ENCODE measurements at places on chromosomes 5 and 9.
A peak's percentile ranks its signal among the peaks of the same experiment; 100 is the strongest.

DNA sequence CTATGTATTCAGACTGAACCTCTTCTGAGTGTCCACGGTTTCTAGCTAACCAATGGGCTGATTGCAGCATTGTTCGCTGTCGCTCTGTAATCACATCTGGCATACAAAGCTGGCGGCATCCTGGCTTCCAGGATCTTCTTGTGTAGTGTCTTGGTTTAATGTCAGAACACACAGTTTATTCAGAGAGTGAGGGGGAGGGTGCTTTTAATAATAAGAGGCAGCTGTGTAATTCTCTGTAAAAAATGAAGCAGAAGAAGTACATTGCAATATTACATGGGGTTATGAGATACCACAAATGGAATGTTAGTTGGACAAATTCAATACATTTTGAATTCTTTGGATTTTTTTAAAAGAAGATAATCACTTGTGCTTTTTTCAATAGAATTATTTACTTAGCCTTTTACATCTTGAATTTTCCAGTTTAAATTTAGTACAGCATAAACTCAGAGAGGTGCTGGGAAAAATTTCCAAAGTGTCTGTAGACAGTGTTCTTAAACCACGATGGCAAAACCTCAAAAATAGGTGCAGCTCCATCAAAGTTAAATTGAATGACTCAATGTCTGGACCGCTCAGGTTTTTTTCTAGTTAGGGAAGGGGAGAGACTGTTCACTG, 206.0 kb downstream of the PCSK1 start:
- DNase-seq, result no peak

DNA sequence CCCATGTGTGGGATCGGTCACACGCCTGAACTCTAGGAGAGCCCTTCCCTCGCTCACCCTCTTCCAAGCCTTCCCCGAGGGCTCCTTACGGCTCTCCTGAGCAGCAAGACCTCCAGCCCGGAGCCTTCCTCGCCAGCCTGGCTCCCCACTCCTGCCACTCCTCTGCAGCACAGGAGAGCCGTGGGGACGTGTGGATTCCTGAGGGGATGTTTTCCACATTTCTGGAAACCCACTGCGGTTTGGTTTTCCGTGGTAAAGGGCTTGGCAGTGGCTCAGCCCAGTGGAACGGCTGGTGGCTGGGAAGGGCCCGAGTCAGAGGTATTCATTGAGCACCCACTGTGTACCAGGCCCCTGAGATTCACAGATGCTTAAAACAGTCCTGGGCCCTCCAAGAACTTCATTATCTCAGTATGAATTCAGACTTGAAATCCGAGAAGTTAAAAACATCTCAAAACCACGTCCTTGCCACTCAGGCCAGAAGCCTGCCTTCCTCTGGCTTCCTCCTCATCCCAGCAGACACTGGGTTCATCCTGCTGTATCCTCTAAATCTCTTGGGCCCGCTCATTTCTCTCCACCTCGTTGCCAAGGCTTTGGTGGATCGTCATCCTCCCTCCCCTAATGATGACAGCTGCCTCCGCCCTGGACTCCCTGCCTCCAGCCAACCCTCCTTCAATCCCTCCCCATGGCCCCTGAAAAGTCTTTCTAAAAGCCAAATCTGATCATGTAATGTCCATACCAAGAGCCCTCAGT, 109.6 kb downstream of the FGF18 start:
- DNase-seq, result no peak

DNA sequence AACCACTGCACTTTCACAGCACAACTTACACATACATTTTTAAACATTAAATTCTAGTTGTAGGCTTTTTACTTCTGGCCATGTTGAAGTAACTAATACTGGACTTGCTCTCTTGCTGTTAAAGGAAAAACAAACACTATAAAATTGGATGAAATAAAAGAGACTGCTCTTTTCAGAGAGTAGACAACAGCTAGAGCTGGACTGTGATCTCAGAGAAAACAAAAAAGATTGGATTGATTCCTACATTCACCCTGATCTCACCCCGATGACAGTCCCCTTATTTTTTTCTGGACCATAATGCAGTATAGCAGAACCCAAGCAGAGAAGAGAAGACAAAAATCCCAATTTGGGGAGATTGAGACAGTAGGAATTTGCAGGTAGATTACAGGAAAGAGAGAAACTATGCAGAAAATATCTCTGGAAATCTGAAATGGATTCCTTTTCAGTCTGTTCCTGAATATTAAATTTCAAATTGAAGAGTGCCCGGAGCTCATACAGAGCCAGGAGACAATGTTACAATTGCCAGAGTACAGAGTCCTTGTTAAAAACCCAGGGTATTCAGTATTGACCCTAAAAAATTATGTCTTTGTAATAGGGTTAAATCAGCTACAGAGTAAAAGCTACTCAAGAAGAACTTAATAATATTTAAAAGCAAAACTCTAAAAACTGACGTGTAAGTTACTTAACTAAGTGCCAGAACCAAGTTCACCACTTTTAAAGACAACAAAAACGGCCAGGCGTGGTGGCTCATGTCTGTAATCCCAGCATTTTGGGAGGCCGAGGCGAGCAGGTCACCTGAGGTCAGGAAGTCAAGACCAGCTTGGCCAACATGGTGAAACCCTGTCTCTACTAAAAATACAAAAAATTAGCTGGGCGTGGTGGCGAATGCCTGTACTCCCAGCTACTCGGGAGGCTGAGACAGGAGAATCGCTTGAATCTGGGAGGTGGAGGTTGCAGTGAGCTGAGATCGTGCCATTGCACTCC, 208.6 kb downstream of the MPDZ start:
- no peak for DNase-seq

DNA sequence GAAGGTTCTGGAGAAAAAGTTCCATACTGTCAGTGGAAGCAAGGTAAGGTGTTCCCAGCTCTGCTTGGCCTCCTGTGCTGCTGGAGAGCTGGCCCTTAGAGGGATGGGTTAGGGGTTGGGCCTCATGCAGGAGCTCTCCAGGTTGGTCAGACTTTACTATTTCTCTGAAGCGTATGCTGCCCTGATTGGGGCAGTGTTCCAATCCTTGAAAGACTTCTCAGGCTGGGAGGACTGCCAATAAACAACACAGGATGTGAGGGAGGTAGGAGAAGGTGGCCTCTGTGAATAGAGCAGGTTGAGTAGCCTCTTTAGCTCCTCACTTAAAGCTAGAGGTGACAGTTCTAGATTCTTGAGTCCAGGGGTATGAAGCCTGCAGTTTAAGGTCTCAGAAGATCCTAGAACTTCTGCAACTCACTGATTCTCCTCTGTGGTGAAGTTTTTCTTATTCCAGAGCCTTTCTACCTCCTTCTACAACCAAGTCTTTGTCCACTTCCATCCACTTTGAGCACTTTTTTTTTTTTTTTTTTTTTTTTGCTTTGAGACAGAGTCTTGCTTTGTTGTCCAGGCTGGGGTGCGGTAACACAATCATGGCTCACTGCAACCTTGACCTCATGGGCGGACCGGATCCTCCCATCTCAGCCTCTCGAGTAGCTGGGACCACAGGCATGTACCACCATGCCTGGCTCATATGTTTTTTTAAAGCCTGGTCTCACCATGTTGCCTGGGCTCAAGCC, 3.0 kb downstream of the HNRNPAB start:
- DNase-seq, result no peak

DNA sequence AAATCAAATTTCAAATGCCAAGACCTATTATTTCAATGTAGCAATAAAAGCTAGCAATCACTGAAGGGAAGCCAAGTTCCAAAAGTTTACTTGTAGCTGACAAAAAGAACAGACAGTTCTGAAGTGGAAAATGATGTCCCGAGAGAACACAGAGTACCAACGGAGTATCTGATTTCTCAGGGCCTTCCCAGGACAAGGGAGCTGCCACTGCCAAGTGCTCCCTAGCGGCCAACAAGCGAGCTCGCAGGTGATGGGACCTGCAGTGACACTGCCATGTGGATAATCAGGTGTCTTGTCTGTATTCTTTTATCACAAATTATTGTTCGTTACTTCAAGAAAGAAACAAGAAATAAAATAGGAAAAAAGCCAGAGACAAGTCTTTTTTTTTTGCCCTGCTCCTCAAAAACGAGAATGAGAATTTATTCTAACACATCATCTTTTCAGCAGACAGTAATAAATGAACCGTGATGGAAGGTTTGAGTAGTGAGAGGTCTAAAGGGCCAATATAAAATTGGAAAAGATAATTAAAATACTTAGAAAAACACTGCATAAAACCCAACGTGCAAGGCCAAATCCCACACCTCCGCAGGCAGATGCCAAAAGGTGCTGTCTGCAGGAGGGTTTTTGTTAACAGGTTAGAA, 159.4 kb downstream of the MYO10 start:
- DNase-seq, result peak; percentile 79
